ENCODE measurements at places on chromosomes 7 and 10. TPM values are rescaled to one million over a fixed set of nuclear protein-coding genes. Genes with fewer than 3 reads are reported as not detected.

The CDHR3 gene
- total RNA-seq = 5.8 TPM

The GPR158 gene
- not detected for total RNA-seq

GRCh38 chr10:1166828-1167275 is 110.7 kb downstream of the WDR37 start:
- peaks cover 8% of the 10 kb centered on the region for H3K27me3 ChIP-seq
- no peaks in the 10 kb centered on the region for H3K36me3 ChIP-seq
- no peak overlapping the region for H3K4me3 ChIP-seq
- no peaks in the 10 kb centered on the region for H3K4me1 ChIP-seq

- H3K27ac ChIP-seq = no peak overlapping the region
- no peak for DNase-seq
- peaks cover 9% of the 10 kb centered on the region for H3K4me1 ChIP-seq
Observed at GRCh38 chr7:92884218-92884617, 47.8 kb upstream of the CDK6 start.
